ENCODE measurements at places on chromosomes 2 and 18.

DNA sequence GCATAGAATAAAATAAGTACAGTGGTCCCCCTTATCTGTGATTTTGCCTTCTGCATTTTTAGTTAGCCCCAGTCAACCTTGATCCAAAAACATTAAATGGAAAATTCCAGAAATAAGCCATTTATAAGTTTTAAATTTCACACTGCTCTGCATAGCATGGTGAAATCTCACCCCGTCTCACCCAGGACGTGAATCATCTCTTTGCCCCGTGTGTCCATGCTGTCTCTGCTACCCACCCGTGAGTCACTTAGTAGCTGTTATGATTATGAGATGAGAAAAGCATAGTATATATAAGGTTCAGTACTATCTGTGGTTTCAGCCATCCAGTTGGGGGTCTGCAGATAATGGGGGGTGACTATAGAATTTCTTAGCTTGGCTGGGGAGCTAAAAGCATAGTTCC, 67.3 kb downstream of the RHBDD1 start:
- DNase-seq: no peak

DNA sequence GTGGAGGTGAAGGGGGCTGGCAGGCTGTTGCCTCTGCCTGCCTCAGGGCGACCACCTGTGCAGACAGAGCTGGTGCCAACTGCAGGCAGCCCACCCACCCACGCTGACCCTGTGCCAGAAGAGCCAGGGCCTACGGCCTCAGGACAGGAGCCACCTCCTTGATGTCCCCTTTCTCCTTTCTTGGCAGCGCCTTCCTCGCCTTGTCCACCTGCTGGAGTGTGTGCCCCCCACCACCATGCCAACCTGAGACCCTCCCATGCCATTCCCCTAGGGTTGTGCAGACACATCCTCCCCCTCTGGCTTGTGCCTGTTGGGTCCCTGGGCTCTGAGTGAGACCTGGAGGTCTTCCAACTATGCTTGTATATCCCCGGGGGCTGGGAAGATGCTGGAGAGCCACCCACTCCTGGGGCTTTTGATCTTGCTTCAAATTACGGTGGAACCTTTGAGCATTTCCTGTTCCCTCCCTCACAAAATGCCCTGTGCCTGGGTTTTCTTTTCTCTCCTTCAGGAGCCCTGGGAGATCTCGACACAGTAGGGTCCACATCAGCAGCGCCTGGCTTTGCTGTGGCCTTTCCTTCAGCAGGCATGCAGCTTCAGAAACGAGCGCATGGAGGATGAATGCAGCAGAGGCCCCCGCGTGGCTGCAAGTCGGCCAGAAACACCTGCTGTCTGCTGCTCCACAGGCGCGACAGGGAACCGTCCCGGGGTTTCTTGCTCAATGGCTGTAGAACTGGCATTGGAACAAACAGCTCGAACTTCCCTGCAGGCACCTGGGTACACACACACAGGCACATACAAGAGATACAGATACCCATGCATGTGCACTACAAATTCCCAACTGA, 65.9 kb upstream of the SH3RF3 start:
- DNase-seq: no peak

GRCh38 chr18:53864770-53865169, 359.7 kb downstream of the MBD2 start:
- no peak for DNase-seq

DNA sequence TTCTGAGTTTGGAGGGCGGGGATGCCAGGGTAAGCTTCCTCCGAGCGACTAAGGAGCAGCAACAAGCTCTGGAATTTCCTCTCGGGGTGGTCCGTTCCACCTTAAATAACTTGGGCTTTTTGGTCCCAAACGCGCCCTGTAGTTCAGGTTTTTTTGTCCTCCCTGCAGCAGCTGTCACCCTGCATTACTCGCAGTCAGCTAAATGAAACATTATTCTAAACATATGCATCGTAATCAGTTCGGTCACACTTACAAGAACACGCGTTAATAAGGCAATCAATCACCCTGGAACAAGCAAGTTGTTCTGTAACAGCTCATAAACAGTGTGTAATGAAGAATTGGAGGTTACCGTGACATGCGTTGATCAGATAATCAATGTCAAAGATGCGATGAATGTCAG, 8.3 kb downstream of the EVX2 start:
- no peak for DNase-seq

- DNase-seq: no peak
These were observed 37.7 kb upstream of the MAT2A start for GRCh38 chr2:85501248-85501647.

Data from stimulated activated CD8-positive, alpha-beta memory T cell treated with anti-CD3 and anti-CD28 coated beads, Interleukin-7, amount 100 ng/mL, for 1 hour (primary cell).